Effector memory CD4-positive, alpha-beta T cell (primary cell): ENCODE measurements at places on chromosomes 5 and 9.
A peak's percentile ranks its signal among the peaks of the same experiment; 100 is the strongest.

- no peak for DNase-seq
These were observed 88.8 kb downstream of the CARTPT start for GRCh38 chr5:71807909-71808308.

GRCh38 chr5:151222790-151223446 is 974 bp downstream of the CCDC69 start:
- DNase-seq: peak; percentile 14

- DNase-seq: no peak
These were observed 1072.3 kb upstream of the DMAC1 start for GRCh38 chr9:8871796-8872445.

DNA sequence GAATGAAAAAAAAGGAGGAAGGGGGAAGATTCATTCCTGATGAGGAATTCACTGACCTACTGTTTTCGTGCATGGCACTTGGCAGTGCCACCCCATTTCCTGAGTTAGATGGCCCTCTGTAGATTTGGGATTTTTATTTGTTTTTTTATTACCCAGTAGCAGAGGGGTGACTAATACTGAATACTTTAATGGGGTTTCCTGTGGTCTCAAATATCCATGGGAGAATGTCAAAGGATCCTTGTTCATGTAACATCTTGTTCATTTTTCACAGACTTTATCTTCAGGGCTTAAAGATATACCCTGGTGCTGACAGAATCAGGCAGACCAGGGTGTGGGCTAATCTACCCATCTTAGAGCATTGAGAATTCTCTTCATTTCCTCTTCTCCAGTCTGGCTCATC is 93.0 kb downstream of the MAMDC2 start:
- DNase-seq: no peak

GRCh38 chr5:79267180-79267579 is 31.2 kb downstream of the JMY start:
- DNase-seq: no peak

- DNase-seq: no peak
These were observed 10.1 kb downstream of the SSBP2 start for GRCh38 chr5:81740758-81741157.
